ENCODE measurements at places on chromosomes 2 and 18. TPM values are rescaled to one million over a fixed set of nuclear protein-coding genes. Genes with fewer than 3 reads are reported as not detected.

GRCh38 chr2:133591164-133591563 lies 22.9 kb upstream of the NCKAP5 start:
- DNase-seq = no peak

DNA sequence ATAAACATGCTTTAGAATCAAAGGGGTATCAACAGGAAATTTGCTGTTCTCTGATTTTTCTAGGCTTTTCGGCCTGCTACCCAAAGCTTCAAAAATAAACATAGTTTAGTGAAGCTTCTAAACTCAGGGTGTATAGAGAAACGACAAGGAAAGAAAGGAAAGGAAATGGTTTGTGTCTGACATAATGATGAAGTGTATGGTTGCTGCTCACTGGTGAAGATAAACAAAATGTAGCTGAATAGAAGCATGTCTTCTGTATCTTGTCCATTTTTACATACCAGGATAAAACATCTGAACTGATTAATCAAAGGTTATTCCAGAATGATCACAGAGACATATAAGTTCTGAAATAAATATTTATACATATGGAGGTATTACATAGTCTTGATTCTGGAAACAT lies 1324.6 kb upstream of the NRXN1 start:
- DNase-seq = no peak

DNA sequence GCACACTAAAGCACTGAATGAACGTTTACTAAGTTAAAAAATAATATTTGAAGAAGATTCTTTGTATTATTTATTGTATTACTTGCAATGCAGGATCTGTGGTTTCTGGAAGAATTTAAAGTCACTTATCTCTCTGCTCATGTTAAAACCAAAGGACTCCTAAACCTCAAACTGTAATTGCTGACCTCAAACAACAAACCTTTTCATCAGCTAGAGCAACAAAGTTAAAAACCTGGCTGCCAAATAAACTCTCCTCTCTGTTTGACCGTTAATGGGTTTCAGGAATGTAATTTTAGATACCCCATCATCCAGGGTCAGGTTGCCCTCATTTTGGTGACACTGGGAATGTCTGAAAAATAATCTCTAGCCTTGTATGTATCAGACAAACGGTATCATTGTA lies 239.1 kb downstream of the TGIF1 start:
- no peak for DNase-seq

DNA sequence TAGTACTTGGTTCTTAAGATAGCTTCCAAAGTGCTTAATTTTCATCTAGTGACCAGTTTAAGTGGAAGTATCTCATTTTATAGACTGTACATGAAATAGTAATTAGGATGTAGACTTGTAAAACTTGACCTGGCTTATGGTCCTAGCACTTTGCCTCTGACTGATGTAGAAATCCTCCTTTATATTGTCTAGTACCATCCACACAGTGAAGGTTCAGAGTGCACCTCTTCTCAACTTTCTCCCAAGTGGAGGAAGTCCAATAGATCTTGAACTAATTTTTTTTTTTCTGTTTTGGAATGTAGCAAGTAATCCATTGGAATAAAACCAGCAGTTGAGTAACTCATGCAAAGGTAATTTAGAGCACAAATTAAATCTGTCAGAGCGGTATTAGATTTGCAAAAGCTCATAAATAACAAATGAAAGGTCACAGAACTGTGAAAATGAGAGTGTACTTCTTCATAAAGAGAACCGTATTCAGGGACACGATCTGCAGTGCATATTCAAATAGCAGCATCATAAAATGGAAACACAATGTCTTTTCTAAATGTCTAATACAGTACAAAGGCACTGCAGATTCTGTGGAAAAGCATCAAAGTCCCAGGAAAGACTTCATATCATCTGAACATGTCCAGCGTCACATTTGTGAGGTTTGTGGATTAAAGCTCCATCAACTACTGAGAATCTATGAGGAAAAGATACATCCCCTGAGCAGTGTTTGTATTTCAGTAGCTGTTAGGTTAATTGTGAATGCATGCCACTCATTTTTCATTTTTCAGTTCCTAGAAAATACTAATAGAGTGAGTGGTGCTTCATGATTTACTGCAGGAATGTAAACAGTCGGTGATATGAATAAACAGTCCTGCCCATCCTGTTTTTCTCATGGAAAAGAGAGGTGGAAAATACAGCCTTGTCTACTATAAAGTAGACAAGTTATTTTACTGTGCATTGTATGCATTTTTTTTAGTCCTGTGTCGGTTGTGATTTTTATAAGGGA lies 100.7 kb downstream of the LYPD6 start:
- DNase-seq = no peak

DNA sequence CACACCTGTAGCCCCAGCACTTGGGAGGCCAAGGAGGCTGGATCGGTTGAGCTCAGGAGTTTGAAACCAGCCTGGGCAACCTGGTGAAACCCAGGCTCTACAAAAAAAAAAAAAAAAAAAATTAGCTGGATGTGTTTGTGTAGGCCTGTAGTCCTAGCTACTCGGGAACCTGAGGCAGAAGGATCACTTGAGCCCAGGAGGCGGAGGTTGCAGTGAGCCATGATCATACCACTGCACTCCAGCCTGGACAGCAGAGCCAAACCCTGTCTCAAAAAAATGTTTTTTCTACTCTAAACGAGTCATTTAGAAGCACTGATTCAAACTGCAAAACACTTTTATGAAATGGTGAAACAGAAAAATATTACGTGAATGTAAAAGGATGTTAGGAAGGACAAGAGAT lies 69.1 kb upstream of the SLC39A10 start:
- DNase-seq = no peak

- DNase-seq = no peak
Measured at GRCh38 chr2:17658251-17658843, 95.3 kb downstream of the SMC6 start.

- DNase-seq = no peak
Measured at GRCh38 chr2:201955231-201955630, 78.4 kb upstream of the FZD7 start.

- DNase-seq = no peak
Measured at GRCh38 chr18:22164337-22165048, 4.9 kb upstream of the GATA6 start.

- no peak for DNase-seq
Measured at GRCh38 chr18:67589325-67589724, 72.8 kb upstream of the DSEL start.

- no peak for DNase-seq
Measured at GRCh38 chr2:74922592-74923227, 35.7 kb upstream of the POLE4 start.

DNA sequence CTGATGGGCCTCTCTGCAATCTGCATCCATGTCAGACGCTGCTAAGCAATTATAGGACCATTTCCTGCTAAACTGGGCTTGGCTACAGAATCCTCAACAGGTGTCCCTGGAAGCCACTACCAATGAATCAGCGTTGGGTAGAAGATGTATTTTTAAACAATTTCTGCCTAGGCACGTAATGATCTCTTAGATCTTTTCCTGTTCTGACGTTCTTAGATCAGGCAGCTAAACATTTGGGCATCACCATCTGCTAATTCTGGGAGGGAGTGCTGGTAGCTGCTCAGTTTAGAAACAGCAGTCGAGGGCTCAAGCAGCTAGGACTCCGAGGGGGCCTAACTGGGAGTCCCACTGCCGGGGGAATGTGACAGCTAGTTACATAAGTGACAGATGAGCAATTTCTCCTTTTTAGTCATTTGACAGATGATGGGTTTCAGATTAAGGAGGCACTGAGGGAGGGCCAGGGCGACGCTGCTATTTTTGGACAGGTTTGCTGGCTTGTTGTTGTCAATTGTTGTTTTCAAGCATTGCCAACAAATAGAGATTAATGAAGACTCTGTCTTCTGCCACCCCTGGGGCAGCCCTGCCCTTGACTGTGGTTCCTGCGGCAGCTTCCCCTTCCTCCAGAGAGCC lies 92.7 kb downstream of the MRO start:
- DNase-seq = no peak

DNA sequence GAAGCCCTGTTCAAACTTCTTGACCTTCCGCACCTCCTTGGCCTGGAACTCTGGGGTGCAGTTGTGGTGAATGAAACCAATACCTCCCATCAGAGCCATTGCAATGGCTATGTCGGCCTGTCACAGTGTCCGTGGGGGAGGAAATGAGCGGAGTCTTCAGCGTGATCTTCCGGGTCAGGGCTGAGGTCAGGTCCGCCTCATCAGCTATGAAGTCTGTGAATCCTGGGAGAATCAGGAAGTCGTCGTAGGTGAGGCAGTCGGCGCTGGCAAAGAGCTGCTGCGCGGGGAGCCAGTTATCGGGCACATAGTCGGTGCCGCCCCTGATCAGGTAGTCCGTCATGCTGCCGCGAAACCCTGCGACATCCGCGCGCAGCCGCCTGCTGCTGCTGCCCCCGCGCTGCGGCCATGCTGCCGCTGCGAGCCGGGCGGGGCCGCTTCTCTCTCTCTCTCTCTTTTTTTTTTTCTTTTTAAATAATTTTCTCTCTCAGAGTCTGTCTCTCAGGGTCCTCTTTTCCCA lies 154.1 kb upstream of the ZSWIM2 start:
- DNase-seq = no peak

GRCh38 chr18:64244571-64244970 lies 95.7 kb upstream of the LINC00305 start:
- DNase-seq = no peak

GRCh38 chr2:152171718-152172117 lies 3.8 kb downstream of the STAM2 start:
- DNase-seq = no peak

- DNase-seq = no peak
Measured at GRCh38 chr2:174522553-174522952, 35.7 kb upstream of the GPR155 start.

- DNase-seq = no peak
Measured at GRCh38 chr18:857986-858385, 45.9 kb upstream of the YES1 start.

- no peak for DNase-seq
Measured at GRCh38 chr18:433960-434359, 66.5 kb downstream of the COLEC12 start.

DNA sequence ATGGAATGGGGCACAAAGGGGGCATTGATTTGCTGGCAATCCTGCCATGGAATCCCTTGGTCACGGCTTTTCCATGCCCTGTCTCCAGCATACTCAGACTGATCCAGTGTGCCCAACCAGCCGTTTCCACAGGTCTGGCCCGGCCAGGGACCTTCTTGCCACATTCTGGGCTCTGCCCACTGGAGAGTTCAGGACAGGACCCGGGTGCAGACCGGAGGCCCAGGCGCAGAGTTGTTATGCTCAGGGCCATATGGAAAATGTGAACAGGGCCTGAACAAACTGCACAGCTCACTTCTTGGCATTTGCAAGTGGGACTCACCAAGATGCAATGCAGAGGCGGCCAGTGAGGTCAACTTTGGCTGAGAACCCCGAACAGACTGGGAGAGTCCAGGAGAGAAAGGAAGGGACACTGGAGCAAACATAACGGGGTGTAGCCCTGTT lies 15.6 kb upstream of the ASAP2 start:
- peak; percentile 79 for DNase-seq

DNA sequence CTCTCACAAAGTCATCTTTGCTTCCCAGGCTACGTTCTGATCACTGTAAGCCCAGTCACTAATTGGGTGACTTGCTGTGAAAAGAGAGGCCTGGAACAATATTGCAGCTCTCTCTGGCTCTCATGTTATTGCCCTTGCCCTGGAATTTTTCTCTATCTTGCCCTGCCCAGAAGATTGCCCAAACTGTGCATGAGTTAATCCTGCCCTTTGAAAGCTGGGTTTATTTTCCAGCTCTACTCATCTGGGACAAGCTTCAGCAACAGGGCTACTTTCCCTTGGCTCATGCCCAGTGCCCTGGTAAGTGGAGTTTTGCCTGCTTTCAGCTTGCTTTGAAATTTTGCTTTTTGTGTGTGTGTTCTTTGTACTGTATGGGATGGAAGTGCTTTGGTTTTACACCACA lies 6.9 kb upstream of the EHBP1 start:
- no peak for DNase-seq

- no peak for DNase-seq
Measured at GRCh38 chr2:101080211-101081068, 70.7 kb downstream of the TBC1D8 start.

- DNase-seq = no peak
Measured at GRCh38 chr2:120943403-120944034, 207.9 kb downstream of the GLI2 start.

DNA sequence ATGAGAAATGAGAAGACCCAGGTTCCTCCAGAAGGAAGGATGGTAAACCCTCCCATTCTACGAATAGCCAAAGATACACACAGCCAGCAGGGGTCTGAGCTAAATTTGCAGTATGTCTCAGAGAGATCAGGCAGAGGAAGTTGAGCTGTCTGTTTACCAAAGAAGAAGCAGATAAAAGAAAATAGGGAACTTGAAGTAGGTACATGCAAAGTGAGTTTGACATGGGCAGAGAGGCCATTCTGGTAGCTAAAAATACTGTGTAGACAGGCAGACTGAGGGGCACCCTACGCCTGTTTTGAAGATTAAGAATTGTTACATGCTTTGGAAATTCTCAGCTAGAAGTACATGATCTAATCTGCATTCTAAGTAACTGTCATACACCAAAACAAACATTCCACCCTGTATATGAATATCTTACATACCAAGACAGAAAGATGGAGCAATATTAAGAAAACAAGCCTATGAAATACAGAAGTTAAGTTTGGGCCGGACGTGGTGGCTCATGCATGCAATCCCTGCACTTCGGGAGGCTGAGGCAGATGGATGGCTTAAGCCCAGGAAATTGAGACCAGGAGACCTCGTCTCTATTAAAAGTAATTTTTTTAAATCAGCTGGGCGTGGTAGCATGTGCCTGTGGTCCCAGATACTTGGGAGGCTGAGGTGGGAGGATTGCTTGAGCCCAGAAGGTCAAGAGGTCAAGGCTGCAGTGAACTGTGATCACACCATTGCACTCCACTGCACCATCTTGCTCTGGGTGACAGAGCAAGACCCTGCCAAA lies 157.9 kb downstream of the ANKRD44 start:
- DNase-seq = peak; percentile 83

GRCh38 chr18:77008576-77009315 lies 123.8 kb downstream of the MBP start:
- DNase-seq = no peak

GRCh38 chr18:75070625-75071483 lies 138.1 kb downstream of the PTGR3 start:
- DNase-seq = peak; percentile 90

- DNase-seq = no peak
Measured at GRCh38 chr18:76874642-76875389, 52.5 kb downstream of the ZNF236 start.

DNA sequence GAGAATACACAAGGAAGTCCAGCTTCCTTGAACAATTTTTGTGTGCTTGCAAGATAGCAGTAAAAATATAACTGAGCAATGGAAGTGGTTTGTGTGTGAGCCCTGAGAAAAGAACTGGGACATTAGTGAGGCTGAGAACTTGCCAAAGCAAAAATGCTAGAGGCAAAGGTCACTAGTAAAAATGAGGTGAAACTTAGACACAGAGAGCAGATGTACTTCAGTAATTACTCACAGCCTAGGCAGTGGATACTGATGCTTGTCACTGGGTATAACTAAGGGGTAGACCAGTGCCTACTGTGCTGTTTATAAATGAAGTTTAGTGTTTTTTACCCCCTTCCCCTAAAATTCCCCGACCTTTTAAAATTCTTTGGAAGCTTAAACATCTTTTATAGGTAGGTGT lies 450.1 kb downstream of the LPIN1 start:
- DNase-seq = no peak

CASP8 gene
- total RNA-seq = 68.4 TPM

HOXD9 gene
- total RNA-seq = 3.3 TPM

CHRNG gene
- total RNA-seq = not detected

SCN1A gene
- total RNA-seq = not detected

LBX2 gene
- total RNA-seq = 0.69 TPM

GALM gene
- 8.6 TPM for total RNA-seq

AQP12B gene
- not detected for total RNA-seq

SELENOI gene
- 22.2 TPM for total RNA-seq

ST6GAL2 gene
- not detected for total RNA-seq

ATG9A gene
- 34.7 TPM for total RNA-seq

SIX3 gene
- not detected for total RNA-seq

CFC1 gene
- not detected for total RNA-seq
